Esophagus muscularis mucosa (tissue), 4 donors: ENCODE measurements at places on chromosomes 5 and 9. TPM values are rescaled to one million over a fixed set of nuclear protein-coding genes. Genes with fewer than 3 reads are reported as not detected.

GRCh38 chr5:137566780-137567179 lies 67.7 kb upstream of the SPOCK1 start:
- H3K36me3 ChIP-seq: no peaks in the 10 kb centered on the region
- H3K4me1 ChIP-seq: peaks cover 4% of the 10 kb centered on the region
- DNase-seq: peak; percentile 70

HAPLN1 gene
- 2.0 TPM for total RNA-seq

MED7 gene
- total RNA-seq: 10.2 TPM

DNA sequence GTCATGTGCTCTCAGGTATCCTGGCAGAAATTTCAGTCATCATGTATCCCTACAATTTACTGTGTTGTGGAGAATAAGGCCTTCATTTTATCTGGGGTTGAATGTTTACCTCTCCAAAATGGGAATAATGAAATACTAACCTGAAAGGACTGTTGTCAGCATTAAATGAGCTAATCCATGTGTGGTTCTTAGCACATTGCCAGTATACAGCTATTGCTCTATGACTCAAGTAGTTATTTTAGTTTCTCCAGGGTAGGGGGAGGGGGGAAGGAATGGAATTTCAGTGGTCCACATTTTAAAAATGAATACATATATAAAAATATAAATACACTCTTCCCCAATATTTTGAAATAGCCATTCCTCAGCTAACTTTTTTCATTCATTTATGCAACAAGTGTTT lies 3.5 kb downstream of the PAM start:
- no peaks in the 10 kb centered on the region for H3K27me3 ChIP-seq
- H3K27ac ChIP-seq: no peak overlapping the region
- H3K4me1 ChIP-seq: peaks cover 62% of the 10 kb centered on the region
- H3K36me3 ChIP-seq: no peaks in the 10 kb centered on the region
- DNase-seq: no peak

DNA sequence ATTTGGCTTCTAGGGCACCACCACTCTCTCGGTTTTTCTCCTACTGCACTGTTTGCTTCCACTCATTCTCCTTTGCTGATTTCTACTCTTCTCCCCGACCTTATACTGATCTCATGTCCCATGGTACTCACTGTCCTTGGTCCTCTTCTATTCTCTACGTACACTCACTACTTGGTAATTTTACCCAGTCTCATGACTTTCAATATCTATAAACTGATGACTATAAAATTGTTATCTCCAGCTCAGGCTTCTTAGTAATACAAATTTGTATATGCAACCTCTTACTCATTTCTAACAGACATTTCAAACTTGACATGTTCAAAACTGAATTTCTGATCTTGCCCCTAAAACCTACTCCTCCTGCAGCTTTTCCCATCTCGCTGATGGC lies 4.1 kb downstream of the RAPGEF6 start:
- DNase-seq: no peak
- no peak overlapping the region for H3K4me3 ChIP-seq
- peaks cover 61% of the 10 kb centered on the region for H3K4me1 ChIP-seq
- no peaks in the 10 kb centered on the region for H3K36me3 ChIP-seq
- H3K27ac ChIP-seq: no peak overlapping the region

DNA sequence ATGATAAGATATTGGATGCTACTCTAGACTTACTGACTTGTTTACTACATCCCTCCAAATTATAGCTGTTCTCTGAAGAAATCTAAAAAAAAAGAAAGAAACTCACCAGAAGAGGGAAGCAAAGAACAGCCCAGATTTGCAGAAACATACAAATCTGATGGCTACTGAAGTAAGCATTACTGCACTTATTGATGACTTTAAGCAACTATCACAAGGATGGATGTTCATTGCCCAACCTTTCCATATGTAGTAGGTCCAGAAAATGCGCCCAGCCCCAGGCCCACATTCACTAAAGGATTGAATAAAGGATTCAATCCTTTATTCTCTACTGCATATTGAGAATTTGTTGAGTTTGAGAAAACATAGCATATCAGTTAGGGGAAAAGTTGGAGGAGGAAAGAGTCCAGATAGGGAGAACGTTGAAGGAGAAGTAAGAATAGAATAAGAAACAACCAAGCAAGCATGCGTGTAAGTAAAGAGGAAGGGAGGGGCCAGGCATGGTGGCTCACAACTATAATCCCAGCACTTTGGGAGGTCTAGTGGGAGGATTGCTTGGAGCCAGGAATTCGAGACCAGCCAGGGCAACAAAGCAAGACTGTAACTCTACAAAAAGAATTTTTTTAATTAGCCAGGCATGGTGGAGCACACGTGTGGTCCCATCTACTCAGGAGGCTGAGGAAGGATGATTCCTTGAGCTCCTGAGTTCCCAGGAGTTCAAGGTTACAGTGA lies 33.8 kb upstream of the DTWD2 start:
- H3K4me3 ChIP-seq: no peak overlapping the region
- no peaks in the 10 kb centered on the region for H3K27me3 ChIP-seq
- no peak overlapping the region for H3K27ac ChIP-seq
- H3K4me1 ChIP-seq: no peaks in the 10 kb centered on the region

DNA sequence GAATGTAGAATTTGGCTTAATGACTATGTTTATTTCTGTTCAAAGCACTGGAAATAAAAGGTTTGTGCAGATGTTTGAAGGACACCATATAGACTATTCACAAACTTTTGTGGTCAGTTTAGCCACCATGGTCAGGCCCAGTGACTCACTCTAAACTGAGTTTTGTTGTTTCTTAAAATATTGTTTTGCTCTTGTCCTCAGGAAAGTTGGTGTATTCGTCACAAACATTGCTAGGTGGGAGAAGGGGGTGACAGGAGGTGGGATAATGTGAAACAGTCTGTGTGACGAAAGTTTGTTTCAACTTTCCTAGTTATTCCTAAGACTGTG lies 35.0 kb upstream of the LIFR start:
- no peaks in the 10 kb centered on the region for H3K27me3 ChIP-seq
- no peak for DNase-seq
- no peaks in the 10 kb centered on the region for H3K36me3 ChIP-seq
- H3K27ac ChIP-seq: no peak overlapping the region
